Activated T-cell treated with anti-CD3 and anti-CD28 coated beads, Interleukin-2, amount 50 U/mL, for 72 hours (primary cell): ENCODE measurements at places on chromosomes 7 and 10.
A peak's percentile ranks its signal among the peaks of the same experiment; 100 is the strongest.

- DNase-seq: no peak
Measured at GRCh38 chr10:66844176-66844942, 81.5 kb upstream of the LRRTM3 start.

DNA sequence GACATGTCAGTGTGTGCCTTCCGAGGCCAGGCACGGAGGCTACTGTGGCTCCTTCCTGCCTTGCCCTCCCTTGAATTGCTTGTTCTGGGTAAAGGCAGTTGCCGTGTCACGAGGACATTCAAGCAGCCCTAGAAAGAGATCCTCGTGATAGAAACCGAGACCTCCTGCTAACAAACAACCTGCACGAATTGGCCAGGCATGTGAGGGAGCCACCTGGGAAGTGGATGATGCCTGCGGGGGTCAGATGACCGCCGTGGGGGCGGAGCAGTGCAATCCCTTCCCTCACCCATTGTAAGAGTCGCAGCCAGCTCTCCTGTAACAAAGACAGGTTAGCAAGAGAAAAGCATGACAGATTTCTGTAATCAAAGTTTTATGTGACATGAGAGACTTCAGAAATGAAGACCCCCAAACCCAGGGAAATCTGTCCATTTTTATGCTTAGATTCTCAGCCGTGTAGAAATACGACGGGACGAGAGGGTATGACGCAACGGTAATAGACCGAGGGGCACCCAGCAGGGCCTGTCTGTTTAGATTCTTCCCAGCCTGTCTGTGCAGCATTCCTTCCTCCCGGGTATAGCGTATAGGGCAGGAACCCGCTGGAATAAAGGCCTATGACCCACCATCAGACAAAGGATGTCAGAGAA, 241.7 kb downstream of the GATA3 start:
- DNase-seq: no peak

DNA sequence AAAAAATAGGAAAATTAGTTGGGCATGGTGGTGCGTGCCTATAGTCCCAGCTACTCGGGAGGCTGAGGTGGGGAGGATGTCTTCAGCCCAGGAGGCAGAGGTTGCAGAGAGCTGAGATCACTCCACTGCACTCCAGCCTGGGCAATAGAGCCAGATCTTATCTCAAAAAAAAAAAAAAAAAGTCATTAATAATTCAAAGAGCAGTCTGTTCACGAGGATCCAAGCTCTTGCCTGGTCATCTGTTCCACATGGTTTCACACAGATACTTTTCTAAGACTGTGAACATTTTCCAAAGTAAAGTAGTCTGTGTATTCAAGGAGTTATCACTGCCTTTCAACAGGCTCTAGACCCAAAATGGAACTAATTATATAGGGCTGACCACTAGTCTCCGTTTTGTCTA, 86.9 kb downstream of the ZNF277 start:
- no peak for DNase-seq

- DNase-seq: peak; percentile 16
Measured at GRCh38 chr10:91694170-91694794, 61.4 kb upstream of the PPP1R3C start.

GRCh38 chr7:55483046-55483445, 89.3 kb downstream of the VOPP1 start:
- no peak for DNase-seq

DNA sequence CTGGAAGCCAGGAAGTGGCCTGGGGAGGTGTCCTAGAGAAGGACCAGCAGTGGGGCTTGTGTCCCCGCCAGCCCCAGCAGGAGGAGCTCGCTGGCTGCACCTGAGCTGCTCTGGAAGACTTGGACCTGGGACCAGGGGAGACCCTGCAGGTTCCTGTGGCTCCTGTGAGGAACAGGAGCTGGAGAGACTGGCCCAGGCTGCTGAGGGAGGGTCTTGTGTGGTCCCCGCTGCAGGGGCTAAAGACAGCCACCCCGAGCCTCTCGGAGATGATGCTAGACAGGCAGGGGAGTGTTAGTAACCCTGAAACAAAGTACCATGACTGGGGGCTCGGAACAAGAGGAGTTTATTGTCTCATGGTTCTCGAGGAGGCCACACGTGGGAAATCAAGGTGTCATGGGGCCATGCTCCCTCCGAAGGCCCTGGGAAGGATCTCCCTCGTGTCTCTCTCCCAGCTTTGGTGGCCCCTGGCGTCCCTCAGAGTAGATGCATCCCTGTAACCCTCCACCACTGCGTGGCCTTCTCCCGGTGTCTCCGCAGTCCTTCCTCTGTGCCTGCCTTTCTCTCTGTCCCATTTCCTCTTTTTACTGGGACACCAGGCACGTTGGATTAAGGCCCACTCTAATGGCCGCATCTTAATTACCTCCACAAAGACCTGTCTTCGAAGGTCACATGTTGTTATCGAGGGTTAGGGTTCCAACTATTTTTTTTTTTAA, 348.4 kb downstream of the GLRX3 start:
- no peak for DNase-seq
